ENCODE measurements at places on chromosomes 1 and 21.
A peak's percentile ranks its signal among the peaks of the same experiment; 100 is the strongest.

- DNase-seq, result no peak
Measured at GRCh38 chr21:45473496-45474322, 68.5 kb downstream of the SLC19A1 start.

DNA sequence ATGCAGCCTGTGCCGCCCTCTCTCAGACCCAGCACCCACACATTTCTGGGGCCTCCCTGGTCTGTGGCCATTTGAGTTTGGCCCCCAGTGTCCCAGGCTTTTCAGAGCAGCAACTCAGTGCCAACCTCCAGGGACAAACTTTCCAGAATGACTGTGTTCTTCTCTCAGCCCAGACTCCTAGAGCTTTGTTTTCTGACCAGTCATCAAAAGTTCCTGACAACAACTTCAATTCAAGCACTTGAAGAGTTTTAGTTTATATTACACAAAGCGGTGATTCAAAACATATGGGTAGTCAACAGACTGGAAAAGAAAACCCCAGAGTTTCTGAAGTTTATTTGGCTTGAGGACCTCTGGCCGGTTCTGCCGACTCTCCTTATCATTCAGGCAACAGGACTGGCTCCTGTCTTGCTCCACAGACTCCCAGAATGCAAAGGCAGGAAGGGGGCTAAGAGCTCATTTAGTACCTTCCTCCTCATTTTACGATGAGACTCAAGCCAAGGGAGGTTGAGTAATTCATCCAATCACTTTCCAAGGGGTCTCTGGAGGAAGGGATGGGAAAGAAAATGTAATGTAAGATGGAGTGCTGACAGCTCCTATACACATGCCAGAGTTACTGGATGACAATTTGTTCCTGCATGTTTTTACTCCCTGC, 27.0 kb upstream of the TIAM1 start:
- no peak for DNase-seq

DNA sequence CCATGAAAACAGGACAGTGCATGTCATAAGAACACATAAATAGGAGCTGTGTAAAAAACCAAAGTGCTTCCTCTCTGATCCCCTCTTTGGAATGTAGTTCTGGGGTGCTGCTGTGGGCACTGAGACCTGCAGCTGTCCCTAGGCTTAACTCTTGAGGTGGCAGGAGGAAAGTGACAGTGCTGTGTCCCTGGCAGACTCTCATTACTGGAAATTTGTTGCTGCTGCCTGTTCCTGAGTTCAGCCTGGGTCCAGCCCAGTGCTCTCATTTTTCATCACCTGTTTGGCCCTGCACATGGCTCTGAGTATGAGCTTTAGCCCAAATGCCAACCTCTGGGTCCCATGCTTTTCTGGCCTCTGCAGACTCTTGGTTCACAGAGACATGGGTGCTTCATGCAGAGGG, 329.3 kb downstream of the DSCAM start:
- no peak for DNase-seq

GRCh38 chr1:185969028-185969427, 234.8 kb downstream of the HMCN1 start:
- no peak for DNase-seq

GRCh38 chr1:198455966-198456365, 84.5 kb downstream of the ATP6V1G3 start:
- DNase-seq, result no peak

GRCh38 chr1:118978914-118979701, 9.0 kb downstream of the TBX15 start:
- no peak for DNase-seq

- DNase-seq, result no peak
Measured at GRCh38 chr1:42260376-42261070, 74.5 kb downstream of the FOXJ3 start.

DNA sequence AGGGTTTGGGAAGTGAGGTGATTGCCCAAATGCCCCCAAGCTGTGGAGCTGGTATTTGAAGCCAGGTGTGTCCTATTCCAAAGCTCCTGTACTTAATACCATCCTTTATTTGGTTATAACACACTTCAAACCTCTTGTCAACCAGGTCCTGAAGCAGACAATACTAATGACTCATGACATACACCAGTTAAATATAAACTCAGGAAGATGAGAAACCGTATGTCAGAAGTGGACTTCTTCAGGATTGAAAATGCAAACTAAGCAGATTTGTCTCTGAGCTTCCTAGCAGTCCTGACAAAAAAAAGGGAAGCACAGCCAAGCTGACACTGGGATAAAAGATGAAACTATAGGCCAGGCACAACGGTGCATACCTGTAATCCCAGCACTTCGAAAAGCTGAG, 70.6 kb downstream of the ALPL start:
- no peak for DNase-seq

DNA sequence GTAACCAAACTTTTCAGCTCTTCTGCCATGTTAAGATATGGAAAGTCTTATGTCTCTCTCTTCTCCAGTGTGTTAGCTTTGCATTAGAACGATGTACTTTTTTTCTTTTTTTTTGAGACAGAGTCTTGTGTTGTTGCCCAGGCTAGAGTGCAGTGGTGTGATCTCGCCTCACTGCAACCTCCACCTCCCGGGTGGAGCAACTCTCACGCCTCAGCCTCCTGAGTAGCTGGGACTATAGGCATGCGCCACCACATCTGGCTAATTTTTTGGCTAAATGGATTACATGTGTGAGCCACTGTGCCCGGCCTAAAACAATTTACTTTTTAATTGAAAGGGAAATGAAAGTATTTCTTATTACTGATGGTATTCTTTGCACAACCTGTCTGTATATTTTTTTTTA, 35.8 kb downstream of the SPEN start:
- no peak for DNase-seq

GRCh38 chr1:160083968-160084770, 2.8 kb downstream of the KCNJ9 start:
- DNase-seq, result peak; percentile 83

- DNase-seq, result no peak
Measured at GRCh38 chr1:13901039-13901438, 201.1 kb downstream of the PRDM2 start.

DNA sequence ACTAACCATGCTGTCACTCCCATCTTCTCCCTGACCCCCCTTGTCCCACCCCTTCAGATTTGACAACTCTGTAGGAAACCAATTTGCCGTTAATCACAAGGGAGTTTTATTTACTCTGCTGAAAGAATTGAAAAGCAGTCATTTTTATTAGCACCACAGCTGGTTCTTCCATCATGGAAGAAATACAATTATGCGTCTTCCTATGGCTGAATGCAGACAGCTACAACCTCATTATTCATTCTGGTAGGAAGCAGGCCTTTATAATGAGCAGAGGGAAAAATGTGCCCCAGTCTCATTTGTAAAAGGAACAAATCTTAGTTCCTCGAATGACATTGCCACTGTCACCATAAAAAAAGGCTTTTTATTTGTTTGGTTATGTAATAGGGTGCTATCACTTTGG, 35.2 kb downstream of the JUN start:
- DNase-seq, result no peak

GRCh38 chr1:111219557-111220286, 7.8 kb upstream of the CHI3L2 start:
- peak; percentile 76 for DNase-seq

DNA sequence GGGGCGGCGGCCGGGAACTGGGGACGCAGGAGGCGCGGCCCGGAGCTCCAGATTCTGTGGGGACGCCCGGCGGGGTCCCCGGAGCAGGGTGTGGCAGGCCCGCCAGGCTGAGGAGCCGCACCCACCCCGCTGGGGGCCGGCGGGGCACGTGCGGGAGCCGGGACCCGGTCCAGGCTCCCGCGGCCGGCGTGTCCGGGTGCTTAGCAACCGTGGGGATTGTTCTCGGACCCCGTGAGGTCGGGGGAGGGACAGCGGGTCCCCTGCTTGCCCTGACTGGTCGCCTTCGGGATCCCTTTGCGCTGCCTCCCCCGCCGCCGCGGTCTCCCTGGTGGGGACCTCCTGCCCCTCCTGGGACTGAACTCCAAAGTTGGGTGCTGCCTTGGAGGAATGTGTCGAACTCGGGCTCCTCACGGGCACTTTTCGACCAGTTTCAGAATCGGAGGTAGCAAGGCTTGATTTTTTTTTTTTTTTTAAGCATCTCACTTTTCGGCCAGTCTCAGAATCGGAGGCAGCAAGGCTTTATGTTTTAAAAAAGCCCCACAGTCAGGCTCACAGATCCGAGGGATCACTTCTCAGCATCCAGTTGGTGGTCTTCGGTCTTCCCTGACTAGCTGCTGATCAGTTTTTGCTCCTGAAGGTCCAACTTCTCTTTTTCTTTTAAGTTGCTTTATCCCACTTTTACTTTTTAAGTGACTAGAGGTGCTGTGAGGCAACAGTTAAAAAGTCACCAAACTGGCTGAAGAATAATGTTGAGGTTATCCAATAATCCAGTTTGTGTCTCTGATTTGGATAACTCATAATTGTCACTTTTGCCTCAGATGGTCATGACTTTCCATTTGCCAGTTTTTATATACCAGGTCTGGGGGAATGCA, 648 bp downstream of the FAM76A start:
- peak; percentile 66 for DNase-seq

DNA sequence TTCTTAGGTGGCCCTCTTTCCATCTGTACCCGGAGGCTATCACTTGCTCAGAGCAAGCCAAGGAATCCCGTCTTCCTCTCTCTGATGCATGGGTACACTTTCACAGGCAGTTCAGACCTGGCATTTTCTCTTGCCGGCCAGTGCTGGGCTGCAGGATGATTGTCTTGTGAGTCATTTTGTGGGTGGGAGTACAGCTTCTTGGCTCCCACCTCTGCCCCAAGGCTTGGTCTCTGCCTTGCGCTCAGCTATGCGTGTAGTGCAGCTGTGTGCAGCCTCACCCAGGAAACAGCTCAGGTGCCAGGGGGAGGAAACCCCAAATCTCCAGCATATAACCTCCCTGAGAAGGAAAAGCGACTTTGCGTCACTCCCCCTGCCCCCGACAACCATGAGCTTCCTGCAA, 3.9 kb upstream of the AJAP1 start:
- no peak for DNase-seq

DNA sequence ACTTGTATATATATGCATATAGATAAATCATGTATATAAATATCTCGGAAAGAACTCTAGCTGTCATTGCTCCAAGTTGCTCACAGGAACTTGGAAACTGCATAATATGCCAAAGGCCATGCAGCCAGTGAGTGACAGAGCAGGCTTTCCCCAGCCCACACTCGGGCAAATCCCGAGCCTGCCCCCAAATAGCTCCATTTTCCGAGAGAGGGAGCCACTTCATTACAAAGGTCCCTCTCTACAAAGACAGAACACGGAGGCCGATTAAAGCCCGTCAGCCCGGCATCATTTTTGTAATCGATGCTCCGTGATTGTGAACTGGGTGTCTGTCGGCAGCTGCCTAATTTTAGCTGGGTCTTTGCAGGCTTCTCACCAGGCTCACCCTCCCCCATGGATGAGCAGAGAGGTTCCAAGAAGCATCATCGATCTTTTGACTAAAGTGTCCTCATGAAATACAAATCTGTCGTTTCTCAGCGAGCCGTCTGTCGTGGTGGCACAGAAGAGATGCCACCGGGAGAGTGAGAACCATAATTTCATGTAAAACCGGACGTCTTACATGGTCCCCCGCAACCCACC, 663.9 kb downstream of the PTPRU start:
- DNase-seq, result no peak

DNA sequence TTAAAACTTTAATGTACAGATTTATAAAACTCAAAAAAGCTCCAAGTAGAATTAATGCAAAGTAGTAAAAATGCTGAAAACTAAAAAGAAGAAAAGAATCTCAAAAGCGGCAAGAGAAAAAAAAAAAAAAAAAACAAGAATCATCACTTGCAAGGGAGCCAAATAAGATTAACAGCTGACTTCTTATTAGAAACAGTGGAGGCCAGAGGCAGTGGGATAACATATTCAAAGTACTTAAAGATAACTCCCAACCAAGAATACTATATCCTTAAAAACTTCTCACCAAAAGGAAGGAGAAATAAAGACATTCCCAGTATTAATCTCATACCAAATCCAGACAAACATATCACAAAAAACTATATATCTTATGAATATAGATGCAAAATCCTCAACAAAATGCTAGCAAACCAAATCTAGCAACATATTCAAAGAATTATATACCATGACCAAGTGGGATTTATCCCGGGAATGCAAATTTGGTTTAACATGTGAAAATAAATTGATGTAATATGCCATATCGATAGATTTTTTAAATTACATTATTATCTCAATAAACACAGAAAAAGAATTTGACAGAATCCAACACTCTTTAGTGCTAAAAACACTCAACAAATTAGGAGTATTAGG, 62.7 kb downstream of the CAMK2N1 start:
- no peak for DNase-seq

DNA sequence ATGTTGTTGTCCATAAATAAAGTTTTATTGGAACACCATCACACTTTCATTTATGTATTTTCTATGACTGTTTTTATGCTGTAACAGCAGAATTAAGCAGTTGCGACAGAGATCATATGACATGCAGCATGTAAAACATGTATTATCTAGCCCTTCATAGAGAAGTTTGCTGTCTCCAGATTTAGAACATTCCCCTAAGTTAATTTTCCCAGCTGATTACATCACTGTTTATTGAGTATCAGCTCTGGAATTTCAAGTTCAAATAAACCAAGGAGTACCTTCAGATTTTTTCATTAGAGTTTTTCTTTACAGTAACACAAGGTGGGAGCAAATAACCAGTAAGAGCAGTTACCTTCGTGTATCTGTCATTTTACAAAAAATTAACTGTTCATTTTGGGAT, 792.8 kb downstream of the USP25 start:
- DNase-seq, result no peak

GRCh38 chr1:152783095-152783494, 3.0 kb upstream of the LCE1E start:
- no peak for DNase-seq

DNA sequence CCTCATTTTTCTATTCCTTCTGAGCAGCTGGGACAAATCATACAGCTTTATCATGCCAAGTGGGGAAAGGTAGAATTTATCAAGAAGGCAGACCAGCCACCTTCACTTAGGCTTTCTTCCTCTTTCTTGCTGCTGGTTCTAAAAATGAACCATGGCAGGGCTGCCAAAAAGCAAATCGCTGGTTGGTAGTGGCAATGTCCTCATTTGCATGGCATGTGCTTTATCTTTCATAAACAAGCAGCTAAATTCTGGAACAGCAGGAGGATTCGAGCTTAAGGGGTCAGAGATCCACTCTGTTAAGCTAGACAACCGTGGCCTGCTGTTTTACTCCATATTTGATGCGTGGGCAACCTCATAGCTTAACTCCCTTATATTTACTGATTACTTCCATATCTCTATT, 91.3 kb downstream of the RPE65 start:
- DNase-seq, result no peak

DNA sequence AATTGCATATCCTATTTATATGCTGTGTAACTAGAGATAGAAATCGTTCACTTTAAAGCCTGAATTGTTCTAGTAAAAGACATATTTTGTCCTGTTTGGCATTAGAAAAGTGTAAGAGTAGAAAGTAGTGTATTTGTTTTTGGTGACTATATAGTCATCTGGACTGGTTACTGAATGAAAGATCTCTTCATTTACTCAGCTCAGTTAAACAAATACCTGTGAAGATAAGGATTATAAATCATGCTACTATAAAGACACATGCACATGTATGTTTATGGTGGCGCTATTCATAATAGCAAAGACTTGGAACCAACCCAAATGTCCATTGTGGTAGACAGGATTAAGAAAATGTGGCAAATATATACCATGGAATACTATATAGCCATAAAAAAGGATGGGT, 125.1 kb downstream of the PLA2G4A start:
- DNase-seq, result no peak

- DNase-seq, result no peak
Measured at GRCh38 chr21:39673736-39674135, 61.0 kb downstream of the B3GALT5 start.
